ENCODE measurements at places on chromosomes 12 and 14.

DNA sequence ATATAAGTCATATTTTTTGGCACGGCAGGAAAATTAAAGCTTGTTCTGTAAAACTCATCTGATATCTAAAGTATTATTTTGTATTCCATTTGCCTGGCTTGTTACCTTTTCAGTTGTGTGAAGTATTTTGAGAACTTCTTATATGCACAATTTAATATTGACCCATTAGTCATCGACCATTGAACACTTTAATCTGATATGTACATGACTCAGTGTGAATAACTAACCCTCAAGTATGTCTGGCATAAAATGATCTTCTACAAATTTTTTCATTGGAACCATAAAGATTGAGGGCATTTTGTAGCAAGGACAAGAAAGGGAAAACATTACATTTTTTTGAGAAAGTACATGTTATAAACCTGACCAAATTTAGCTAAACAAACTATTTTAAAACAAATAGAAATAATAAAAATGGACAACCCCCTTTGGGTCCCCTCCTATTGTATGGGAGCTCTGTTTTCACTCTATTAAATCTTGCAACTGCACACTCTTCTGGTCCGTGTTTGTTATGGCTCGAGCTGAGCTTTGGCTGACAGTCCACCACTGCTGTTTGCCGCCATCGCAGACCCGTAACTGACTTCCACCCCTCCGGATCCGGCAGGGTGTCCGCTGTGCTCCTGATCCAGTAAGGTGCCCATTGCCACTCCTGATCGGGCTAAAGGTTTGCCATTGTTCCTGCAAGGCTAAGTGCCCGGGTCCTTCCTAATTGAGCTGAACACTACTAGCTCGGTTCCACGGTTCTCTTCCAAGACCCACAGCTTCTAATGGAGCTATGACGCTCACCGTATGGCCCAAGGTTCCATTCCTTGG is 118.8 kb downstream of the SLC6A15 start:
- DNase-seq: no peak

DNA sequence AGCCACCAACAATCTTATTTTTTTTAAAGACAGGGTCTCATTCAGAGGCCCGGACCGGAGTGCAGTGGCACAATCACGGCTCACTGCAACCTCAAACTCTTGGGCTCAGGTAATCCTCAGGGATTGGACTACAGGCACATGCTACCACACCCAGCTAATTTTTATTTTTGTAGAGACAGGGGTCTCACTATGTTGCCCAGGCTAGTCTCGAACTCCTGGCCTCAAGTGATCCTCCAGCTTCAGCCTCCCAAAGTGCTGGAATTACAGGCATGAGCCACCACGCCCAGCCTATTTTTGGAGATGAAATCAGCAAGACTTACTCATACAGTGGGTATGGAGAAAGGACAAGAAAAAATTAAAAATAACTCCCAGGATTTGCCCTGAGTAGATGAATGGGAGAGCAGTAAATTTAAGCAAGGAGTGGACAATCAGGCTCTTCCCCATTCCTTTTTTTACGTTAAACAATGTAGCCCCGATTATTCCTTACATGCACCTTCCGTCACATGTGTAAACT is 13.2 kb downstream of the FMNL3 start:
- DNase-seq: no peak

DNA sequence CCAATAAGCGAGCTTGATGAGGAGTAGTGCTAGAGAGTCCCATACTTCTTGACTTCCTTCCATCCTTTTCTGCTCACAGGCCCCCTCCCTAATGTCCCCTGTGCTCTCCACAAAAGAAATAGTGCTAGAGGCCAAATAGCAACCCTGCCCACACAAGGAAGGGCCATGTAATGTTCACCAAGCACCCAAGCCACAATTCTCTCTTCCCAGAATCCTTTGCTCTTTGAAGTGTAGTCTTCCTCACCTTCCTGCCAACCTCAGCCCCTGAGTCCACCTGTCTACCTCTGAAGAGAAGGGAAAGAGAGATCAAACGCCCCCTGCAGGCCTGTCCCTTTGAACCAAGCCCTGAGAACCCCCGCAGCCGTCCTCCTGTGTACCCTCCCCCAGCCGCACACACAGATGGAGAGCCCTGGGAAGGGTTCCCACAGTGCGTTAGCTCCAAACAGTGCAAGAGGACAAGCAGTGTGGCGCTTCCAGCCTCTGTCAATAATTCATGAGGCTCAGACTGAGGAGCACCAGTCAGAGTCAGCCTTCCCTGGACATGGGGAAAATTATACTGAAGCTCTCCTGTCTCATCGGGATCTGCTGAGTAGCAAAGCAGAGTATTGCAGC is 1.9 kb upstream of the DHRS4 start:
- no peak for DNase-seq

- DNase-seq: no peak
These were observed 763.9 kb downstream of the GALC start for GRCh38 chr14:87229131-87229530.

All from DMS153 (cell line).